ENCODE measurements at places on chromosomes 4 and X. TPM values are rescaled to one million over a fixed set of nuclear protein-coding genes. Genes with fewer than 3 reads are reported as not detected.

MTTP gene
- under 0.01 TPM for total RNA-seq

MAGEC2 gene
- not detected for total RNA-seq

TMEM150C gene
- 2.9 TPM for total RNA-seq

NPNT gene
- 15.4 TPM for total RNA-seq

RBM46 gene
- 0.40 TPM for total RNA-seq

RIPPLY1 gene
- not detected for total RNA-seq

RASSF6 gene
- 5.9 TPM for total RNA-seq

CHST7 gene
- 8.0 TPM for total RNA-seq

MAGEA12 gene
- total RNA-seq, result not detected

LANCL3 gene
- 0.12 TPM for total RNA-seq

BEX5 gene
- 1.0 TPM for total RNA-seq

MTNR1A gene
- total RNA-seq, result 0.36 TPM

CXorf49 gene
- 70.9 TPM for total RNA-seq

All from epithelial cell of proximal tubule (primary cell).